ENCODE measurements at places on chromosomes 5 and 9.

- no peak for DNase-seq
Measured at GRCh38 chr5:98510143-98510985, 263.1 kb upstream of the RGMB start.

- DNase-seq = no peak
Measured at GRCh38 chr9:93205045-93205768, 21.3 kb downstream of the WNK2 start.

DNA sequence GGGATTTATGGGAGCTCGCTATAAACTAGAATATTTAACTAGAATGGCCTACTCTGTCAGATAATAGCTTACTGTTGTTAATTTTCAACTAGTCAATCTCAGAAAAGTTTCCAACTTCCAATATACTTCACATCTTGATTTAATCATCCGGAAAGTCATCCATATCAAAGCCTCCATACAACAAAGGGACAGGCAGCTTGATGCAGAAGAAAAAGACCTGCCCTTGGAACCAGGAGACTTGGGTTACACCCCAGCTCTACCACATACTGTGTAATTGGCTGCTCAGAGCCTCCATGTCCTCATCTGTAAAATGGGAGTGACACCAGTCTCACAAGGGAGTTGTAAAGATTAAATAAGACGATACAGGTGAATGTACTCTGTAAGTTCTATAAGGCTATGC is 1.9 kb downstream of the PTPN3 start:
- no peak for DNase-seq

DNA sequence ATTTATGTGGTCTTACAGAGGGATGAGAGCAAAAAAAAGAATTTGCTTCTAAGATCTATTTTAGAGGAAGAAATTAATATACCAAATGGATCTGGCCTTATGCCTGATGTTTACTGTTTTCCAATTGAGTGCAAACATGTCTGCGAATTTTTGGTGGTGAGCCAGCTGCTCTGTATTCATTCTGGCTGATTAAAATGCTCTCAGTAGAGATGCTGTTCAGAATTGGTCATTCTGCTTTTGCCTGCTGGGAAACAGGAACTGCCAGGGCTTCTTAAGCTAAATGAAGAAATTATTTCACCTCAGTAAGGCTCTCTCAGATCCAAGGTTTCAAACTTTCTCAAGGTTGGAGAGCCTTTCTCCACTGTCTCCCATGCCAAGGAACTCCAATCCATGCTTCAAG is 132.0 kb upstream of the SV2C start:
- no peak for DNase-seq

- DNase-seq = no peak
Measured at GRCh38 chr9:14344053-14344524, 30.1 kb upstream of the NFIB start.

DNA sequence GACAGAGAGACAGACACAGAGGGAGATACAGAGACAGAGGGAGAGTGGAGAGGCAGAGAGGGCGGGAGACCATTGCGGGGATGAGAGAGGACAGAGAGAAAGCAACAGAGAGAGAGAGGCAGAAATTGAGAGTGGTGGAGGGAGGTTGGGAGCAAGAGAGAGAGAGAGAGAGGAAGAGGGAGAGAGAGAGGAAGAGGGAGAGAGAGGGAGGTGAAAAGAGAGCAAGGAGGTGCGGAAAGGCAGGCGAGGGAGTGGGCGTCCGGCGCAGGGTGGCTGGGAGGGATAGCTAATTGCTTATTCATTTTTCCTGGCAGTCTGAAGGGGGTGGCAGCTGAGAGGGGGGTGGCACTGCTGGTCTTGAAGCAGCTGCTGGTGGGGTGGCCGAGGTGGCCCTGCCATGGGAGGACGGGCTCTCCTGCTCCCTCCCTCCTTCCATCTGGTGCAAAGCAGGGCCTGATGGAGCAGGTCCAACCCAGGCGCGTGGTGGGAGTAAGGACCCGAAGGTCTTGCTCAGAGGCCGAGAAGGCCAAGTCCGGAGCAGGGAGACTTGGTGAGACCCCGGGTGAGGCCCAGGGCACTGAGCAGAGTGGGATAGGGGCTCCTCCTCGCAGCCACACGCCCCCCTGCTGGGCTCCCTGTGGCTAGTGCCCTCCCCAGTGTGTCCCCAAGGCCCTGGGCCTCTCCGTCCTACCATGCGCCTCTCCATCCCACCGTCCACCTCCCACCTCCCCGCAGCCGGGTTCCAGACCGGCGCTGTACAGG is 25.3 kb upstream of the RNU6ATAC start:
- no peak for DNase-seq

DNA sequence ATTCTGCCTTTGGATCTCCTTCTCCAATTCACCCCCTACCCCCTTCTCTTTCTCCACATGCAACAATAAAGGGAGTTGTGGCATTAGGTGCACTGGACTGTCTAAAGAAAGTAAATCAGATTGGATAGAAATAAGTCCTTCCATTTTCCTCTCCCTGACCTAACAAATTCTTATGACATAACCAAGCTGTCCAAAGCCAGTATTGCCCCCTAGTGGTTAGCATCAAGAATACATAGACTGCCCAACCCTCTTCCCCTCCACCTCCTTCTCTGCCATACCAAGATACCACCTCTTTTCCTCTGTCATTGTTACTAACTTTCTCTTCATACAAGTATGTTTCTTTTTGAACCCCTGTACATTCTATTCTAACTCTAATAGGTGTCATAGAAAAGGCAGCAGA is 45.7 kb downstream of the PPARGC1B start:
- DNase-seq = no peak

GRCh38 chr5:169242175-169242848 is 58.6 kb downstream of the SLIT3 start:
- no peak for DNase-seq

- peak; percentile 63 for DNase-seq
Measured at GRCh38 chr9:96566498-96567202, 53.0 kb downstream of the CDC14B start.

DNA sequence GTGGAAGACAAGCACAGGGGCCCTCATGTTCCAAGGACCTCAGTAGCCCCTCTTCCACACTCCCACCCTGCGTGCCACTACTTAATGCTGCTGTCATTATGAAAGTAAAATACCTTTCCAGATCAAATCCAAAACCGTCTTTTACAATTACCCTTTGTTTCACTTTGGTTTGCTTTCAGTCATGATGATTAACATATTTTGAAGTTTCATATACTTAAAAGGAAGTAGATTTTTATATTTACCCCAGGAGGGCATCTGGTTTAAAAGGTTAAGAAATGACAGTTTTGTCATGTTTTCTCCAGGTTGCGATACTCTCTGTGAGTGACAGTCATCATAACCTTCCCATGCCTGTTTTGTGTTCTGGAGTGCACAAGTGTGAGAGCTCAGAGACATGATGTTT is 13.5 kb upstream of the MAP1B start:
- no peak for DNase-seq

DNA sequence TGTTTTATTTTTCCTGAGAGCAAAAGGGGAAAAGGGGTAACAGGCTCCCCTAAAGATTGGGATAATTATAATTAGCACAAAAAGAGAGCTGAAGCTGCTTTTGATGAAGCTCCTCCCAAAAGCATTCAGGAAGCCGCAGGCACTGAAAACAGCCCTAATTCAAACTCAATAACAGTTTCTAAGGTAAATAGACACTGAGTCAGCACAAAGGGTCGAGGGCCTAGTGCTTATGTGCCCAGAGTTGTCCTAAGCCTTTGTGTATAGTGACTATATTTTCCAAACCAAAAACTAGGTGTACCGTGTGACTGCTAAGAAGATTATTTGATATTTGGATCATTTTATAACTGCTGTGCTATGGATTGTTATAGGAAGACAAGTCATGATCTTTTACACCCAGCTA is 67.7 kb downstream of the HMHB1 start:
- no peak for DNase-seq

DNA sequence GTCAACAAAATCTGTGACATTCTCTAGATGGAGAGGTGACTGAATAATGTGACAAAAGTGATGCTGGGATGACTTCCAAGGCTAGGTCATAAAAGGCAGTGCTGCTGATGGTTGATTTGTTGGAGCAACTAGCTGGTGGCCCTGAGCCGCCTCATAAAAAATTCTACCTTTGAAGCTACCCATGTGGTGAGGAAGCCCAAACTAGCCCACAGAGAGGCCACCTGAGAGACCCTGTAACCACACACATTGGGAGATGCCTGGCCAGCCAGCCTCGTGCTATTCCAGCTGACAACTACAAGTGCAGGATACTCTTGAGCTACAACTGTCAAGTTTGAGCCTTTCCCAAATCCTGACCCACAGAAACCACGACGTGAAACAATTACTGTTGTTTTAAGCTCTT is 22.7 kb downstream of the CLTA start:
- no peak for DNase-seq

- no peak for DNase-seq
Measured at GRCh38 chr5:143400541-143401226, 2.8 kb downstream of the NR3C1 start.

GRCh38 chr5:172493002-172493401 is 38.7 kb upstream of the SH3PXD2B start:
- no peak for DNase-seq

GRCh38 chr5:136522217-136522956 is 157.0 kb upstream of the TRPC7 start:
- DNase-seq = no peak

DNA sequence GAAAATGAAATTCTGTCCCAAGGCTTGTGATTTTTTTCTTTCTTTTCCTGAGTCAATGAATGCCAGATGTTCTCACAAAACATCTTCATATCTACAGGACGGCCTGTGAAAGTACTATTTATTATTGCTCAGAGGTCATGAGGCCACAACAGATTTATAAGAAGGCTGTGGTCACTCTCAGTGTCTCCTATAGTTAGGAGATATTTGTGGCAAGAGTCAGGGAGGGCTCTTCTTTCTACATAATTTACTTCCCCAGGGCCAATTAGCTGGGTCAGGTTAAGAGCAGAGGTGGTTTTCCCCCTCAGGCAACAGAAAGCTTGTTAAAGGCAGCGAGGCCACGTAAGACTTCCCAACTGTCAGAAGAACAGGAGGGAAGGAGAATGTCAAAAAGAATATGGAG is 248.7 kb downstream of the SLIT3 start:
- DNase-seq = no peak

DNA sequence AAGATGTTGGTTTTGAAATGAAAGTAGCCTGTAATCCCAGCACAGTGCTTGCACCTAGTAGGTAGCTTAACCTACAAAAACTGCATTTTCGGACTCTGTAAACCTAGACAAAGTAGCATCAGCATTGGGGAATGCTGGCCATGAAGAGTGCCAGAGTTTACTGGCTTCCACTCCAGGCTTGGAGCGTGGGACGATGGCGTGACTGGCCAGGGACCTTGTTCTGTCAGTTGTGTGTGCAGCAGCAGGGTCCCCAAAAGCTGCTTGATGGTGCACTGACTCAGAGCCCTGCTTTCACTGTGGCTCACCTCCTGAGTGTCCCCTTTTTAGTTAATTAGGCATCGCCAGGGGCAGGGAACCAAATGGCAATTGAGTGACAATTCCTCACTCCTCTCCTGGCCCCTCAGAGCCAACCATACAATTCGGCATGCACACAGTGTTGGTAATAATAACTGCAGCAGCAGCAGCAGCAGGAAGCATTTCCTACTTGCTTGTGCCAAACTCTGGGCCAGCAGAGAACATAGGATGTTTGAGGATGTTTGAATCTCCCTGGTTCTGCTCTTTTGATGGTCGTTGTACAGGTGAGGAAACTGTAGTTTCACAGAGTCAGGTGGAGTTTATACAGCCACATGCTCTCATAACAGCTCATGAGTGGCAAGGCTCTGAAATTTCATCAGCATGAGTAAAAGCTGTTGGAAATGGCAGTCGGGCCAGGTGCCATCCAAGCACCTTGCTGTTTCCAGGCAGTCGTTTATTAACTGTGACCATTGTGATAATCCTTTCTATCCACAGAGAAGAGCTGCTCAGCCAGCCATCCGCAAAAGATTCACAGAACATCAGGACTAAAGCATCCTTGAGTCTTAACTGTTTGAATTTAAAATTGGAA is 4.2 kb downstream of the UBE2QL1 start:
- DNase-seq = no peak

DNA sequence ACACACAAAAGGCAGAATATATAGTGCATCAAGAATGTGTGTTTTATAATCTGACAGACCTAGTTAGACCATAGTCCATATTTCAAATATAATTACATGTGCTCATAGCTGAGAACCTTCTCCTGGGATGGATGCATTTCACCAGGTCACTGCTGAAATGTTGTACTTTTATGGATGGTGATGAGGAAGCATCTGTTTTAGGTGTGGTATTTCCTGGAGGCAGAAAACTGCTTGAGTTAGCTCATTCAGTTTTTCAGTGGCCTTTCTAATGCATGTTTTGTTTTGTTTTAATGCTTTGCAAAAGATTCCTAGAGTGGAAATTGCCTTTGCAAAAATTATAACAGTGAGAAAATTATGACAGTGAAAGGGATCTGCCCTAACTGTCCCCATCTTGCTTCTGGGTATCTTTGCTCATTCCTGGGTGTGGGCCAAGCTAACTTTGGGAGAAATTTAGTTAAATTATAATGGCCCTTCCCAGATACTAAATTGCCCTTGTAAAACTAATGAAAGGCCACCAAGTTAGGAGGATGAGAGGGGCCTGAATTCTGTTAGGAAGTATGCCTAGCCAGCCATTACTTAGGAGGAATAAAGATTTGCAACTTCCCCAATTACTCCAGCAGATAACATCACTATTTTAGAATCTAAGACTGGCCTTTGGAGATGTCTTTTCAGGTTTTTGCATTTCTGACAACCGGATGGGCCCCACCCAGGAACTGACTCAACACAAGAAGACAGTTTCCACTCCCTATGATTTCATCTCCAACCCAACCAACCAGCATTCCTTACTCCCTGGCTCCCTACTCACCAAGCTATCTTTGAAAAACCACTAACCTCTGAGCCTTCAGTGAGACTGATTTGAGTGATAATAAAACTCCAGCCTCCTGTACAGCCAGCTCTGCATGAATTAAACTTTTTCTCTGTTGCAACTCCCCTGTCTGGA is 7.0 kb upstream of the IL12B start:
- no peak for DNase-seq

DNA sequence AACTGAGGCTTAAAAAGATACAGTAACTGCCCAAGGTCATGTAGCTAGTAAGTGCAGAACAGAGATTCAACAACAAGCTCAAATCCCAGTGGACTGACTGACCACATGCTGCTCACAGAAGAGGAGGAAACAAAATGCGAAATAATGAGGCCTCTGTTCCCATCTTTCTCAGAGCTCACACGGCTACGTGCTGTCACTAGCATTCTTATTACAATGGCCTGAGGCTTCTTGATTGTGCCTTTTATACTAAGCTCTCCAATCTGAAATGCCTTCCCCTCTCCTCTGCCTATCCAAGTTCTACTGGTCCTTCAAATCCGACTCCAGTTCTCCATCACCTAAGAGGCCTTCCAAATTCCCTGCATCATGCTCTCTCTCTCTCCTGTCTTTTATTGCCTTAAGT is 26.0 kb downstream of the SGTB start:
- DNase-seq = no peak

GRCh38 chr5:501831-502184 is 22.4 kb downstream of the SLC9A3 start:
- no peak for DNase-seq

- no peak for DNase-seq
Measured at GRCh38 chr9:85898332-85898731, 42.6 kb upstream of the NAA35 start.

DNA sequence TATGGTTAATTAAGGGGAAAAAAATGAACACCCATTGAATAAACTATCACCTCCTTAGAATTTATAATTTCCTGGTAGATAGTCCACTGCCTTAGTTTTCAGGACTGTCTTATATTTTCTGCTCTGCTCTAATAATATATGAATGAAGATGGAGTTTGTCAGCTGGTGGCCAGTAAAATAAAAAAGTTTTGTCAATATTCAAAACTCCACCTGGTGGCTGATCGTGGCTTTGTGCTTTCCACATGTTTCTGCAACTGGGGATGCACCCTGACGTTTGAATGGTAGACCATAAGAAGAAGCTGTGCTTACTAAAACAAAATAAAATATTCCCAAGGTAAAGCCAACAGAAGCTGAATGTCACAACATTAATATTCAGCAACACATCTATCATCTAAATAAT is 286.6 kb upstream of the IZUMO3 start:
- DNase-seq = no peak

All from stimulated activated CD8-positive, alpha-beta memory T cell treated with anti-CD3 and anti-CD28 coated beads, Interleukin-4, amount 100 ng/mL, for 24 hours (primary cell).